ENCODE measurements at places on chromosomes 7 and 10.

DNA sequence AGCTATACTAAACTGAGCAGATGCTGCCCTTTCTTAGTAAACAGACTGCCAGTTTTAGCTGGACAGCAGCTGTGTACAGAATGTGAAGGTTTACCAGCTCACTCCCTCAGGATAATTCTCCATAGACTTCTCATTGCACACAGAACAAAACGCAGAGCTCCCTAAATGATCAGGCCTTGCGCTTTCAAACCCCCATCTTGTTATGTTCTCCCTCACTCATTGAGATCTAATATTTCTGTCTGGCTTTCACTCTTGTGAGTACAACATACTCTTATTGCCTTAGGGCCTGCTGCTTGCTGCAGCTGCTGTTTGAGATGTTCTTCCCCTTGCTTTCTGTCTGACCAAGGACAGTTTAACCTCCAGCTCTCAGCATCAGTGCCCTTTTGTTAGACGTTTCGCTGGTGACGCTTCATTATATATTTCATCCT is 17.3 kb downstream of the VWDE start:
- peak; percentile 32 for DNase-seq

- no peak for DNase-seq
These were observed 45.3 kb upstream of the PIK3AP1 start for GRCh38 chr10:96765406-96766240.

DNA sequence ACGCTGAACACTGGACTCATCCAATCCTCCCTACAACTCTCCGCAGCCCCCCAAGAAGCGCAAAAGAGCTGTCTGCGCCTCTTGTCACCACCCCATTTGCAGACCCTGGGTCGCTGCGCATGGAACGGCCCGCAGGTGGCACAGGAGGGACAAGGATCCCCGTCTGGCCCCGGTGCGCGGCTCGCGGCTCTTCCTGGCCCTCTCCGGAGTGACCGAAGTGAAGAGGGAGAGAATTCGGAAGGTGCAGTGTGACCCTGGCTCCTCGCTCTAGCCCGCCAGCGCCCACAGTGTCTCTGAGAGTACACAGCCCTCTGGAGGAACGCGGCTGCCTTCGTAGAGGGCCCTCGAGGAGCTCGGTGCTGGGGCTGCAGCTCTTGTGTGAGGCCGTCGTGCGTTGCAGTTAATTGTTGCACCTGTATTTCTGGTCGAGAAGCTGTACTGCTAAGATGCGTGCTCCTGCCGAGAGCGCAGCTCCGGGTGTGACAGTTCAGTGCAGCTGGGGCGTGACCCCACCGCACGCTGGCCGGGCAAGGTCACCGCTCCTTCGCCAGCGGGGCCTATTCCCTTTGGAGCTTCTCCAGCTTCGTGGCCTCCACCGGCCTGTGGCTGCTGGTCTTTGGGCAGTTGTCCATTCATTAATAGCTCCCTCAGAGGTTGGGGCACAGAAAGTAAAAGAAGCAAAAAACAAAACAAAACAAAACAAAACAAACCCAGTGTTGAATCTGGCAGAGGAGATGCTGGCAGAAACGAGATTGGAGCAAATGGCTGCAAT is 119.0 kb downstream of the SEC23IP start:
- no peak for DNase-seq

GRCh38 chr10:70759781-70760180 is 25.4 kb downstream of the TBATA start:
- DNase-seq, result no peak

DNA sequence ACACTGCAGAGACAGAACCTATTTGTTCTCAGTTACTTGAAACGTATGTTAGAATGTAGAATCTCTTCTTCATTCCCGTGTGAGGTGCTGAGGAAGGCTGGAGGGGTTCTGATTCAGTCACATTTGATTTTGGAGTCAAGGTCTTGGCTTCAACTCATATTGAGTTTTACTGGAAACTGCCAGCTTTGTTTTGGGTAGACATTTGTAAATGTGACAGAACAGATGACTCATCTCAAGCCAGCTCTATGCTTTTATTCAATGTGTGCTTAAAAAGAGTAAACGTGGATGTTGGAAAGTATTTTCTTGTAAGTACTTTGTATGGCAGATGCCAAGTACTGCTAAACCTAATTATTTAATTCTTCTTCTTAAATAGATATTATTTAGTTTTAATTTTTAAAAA is 780.8 kb upstream of the C7orf33 start:
- DNase-seq, result no peak

GRCh38 chr10:29949411-29950011 is 109.9 kb downstream of the JCAD start:
- no peak for DNase-seq

- no peak for DNase-seq
These were observed 24.2 kb upstream of the ARPC1A start for GRCh38 chr7:99301496-99301895.

GRCh38 chr7:47217086-47217485 is 364.8 kb downstream of the TNS3 start:
- no peak for DNase-seq
